Daoy (cell line): ENCODE measurements at places on chromosomes 3 and 15. TPM values are rescaled to one million over a fixed set of nuclear protein-coding genes. Genes with fewer than 3 reads are reported as not detected.

DNA sequence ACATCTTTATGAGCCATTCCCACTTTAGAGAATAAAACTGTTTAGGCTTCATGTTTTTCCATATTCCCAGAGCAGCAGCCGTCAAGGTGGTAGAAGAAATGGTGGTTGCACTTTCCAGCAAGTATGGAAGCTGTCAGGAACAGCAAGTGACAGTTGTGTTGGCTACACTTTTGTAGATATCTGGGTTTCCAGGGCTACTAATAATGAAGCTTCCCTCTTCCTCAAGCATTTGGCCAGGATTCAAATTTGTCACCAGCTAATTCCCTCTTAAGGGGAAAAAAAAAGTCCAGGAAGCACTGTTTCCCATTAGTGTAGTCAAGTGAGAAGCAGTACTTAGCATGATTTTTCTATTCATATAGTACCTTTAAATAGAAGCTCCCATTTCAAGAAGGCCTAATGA lies 252.8 kb downstream of the IGSF11 start:
- DNase-seq: peak; percentile 55

Gene PYGO1
- 3.8 and 9.8 TPM in 2 replicates for total RNA-seq

DNA sequence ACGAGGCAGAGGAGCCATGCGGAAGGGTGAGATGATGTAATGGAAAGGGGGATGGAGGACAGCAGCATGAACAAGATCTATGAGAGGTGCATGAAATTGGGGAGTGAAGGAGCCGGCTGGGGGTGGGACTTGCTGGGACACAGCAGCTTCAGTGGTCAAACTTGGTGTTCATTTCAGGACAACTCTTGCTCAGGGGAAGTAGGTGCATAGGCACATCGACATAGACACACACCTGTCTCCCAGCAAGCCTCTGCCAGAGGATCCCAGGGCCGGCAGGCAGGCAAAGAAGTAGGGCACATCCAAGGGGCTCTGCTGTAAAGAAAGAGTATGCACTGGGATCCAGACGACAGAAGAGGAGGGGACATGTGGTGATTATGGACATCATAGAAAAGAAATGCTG lies 113.1 kb upstream of the NR2E3 start:
- DNase-seq: no peak

Gene WNT5A
- 108 and 109 TPM in 2 replicates for total RNA-seq

Gene FES
- total RNA-seq: 0.36 and 0.46 TPM in 2 replicates

DNA sequence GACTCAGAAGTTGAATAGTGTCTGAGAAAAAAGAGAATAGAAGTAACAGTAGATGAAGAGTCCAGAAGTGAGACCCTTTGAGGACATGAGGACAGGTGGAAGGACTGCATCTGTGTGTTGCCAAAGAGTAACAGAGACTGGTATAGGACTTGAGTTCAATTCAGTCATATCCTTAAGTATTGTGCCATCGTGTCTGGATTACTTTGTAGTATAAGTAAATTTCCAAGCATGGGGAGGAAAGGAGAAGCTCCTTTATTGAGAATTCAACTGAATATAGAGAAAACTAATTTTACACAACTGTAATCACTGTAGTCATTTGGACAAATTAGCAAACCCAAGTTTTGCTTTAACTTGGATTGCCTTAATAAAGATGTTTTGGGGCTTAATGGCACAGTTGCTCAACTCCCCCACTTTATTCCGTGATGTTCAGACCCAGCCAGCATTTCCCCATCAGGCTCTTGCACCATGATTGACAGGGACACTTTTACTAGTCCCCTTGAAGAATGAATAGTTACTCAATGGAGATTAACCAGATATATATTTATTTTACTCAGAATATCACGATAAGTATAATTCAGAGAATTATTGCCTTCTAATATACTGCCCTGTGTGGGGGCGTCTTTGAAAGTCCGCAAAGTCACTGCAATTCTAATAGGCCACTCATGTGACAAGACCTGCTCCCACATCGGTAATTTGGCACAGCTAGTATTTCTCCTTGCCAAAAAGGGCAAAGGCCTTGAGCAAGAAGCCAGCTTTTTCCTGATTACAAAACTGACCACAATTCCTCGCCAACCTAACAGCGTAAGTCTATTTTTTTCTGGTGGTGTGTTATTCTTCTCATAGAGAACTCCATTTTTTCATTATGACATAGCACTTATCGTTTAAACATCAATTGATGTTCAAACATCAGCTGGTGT lies 61.3 kb downstream of the PPARG start:
- DNase-seq: peak; percentile 16

GRCh38 chr3:172098698-172099494 lies 59.5 kb downstream of the FNDC3B start:
- no peak for DNase-seq

- DNase-seq: no peak
These were observed 59.8 kb downstream of the FAM174B start for GRCh38 chr15:92595506-92596381.

DNA sequence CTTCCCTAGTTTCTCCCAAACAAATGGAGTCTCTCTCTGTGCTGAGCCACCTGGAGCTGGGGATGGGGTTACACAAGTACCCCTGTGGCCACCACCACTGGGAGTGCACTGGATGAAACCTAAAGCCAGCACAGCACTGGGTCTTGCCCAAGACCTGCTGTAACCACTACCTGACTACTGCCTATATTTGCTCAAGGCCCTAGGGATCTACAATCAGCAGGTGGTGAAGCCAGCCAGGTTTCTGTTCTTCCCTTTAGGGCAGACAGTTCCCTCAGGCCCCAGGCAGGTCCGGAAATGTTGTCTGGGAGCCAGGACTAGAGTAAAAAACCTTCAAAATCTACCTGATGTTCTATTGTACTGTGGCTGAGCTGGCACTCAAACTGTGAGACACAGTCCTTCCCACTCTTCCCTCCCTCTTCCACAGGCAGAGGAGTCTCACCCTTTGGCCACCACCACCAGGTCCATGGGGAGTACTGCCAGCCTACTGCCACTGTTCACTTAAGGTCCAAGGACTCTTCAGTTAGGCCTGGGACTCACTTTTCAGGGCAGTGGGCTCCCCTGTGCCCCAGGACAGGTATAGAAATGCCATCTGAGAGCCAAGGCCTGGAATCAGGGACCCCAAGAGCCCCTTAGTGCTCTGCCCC lies 23.8 kb downstream of the C3orf20 start:
- no peak for DNase-seq

Gene AEN
- 13.2 and 18.3 TPM in 2 replicates for total RNA-seq

GRCh38 chr15:48924528-48925393 lies 39.0 kb downstream of the SHC4 start:
- DNase-seq: no peak

DNA sequence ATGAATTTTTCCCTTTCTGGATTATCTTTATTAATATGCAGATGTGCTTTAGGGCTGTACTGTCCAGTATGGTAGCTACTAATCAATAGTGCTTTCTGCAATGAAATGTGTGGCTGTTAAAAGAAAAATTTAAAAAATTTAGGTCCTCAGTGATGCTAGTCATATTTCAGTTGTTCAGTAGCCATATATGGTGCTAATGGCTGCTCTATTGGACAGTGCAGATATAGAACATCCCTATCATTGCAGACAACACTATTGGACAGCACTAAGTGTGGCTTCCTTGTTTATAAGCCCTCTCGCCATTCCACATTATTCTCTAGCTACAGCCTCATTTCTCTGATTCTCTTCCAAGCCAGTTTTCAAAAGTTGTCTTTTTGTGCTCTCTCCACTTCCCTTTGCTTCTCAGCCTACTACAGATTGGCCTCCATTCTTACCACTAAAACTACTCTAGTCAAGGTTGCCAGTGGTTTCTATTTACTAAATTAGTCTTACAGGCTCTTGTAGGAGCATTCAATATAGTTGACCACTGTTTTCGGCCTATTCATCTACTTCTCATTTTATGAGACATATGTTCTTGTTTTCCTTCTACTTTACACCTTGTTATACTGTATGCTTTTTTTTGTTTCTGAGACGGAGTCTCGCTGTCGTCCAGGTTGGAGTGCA lies 9.5 kb downstream of the MAPK6 start:
- no peak for DNase-seq

DNA sequence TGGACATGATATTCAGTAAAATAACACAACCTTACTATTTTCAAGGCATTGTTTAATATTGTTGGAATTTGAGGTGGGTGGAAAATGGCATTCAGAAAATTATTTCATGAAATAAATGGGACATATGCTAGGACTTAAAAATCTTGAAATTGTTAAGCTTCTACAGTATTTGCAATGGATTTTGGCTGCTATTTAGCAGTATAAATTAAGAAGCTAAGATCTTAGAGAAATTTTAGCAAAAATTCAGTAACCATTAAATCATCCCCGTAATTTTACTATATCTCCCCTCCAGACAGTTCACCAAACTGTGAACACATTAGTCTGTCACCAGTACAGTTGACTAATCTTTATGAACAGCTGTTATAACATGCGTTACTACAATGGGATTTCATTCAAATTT lies 8.2 kb downstream of the DIPK2A start:
- no peak for DNase-seq

Gene CCNB2
- total RNA-seq: 124 and 128 TPM in 2 replicates

- peak; percentile 87 for DNase-seq
These were observed 54.8 kb upstream of the SPESP1 start for GRCh38 chr15:68875377-68876116.

DNA sequence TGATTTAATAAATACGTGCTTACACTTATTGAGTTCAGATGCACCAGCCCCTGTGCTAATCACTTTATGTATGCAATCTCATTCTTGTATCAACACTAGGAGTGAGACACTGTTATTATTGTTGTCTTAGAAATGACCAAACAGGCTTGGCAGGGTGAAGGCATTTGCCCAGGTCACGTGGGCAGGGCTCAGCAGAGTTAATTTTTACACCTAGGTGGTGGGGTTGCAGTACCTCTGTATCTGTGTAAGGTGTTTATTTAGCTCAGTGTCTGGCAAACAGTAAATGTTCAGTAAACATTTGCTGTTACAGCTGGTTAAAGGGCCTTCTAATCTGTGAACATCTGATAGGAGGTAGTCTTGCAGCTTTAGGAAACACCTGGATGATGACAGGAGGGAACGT lies 200.0 kb downstream of the CACNA2D3 start:
- DNase-seq: no peak

- DNase-seq: no peak
These were observed 202.8 kb upstream of the MRPL3 start for GRCh38 chr3:131705558-131706051.

- DNase-seq: no peak
These were observed 179.3 kb upstream of the MME start for GRCh38 chr3:154900816-154901215.

DNA sequence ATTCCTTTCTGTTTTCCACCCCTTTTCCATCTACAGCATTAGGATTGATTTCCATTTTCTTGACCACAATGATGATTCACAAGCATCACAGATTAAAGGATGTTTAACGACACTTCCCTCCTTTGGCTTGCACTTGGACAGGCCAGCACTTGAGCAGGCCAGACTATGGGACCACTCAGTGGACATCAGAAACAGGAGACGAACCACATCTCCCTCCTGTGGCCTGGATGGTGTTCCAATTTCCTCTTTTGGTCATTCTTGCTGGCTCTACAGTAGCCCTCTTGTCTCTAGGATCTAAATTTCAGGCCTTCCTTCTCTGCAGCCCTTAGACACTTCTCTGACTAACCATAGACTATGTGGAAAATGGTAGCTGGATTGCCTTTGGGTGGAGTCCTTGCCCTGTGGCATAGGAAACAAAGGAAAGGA lies 78.8 kb upstream of the BOC start:
- peak; percentile 62 for DNase-seq

DNA sequence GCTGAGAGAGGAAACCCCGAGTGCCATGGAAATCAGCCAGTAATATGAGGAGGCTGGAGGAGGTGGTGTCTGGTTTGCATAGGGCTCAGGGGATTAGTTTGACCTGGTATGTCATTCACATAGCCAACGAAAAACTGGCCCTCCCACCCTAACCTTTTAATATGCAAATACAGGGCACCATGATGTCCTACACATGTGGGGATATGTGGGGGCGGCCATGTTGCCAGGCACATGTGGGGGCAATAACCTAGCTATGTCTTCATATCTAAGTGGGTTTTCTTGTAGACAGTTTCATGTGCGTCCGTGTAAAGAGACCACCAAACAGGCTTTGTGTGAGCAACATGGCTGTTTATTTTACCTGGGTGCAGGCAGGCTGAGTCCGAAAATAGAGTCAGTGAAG lies 110.1 kb downstream of the MOBP start:
- no peak for DNase-seq

- no peak for DNase-seq
These were observed 42.5 kb upstream of the RFX7 start for GRCh38 chr15:56286213-56286612.

GRCh38 chr3:90062016-90062415 lies 954.6 kb downstream of the EPHA3 start:
- DNase-seq: no peak

Gene TMEM89
- total RNA-seq: not detected in 2 replicates

DNA sequence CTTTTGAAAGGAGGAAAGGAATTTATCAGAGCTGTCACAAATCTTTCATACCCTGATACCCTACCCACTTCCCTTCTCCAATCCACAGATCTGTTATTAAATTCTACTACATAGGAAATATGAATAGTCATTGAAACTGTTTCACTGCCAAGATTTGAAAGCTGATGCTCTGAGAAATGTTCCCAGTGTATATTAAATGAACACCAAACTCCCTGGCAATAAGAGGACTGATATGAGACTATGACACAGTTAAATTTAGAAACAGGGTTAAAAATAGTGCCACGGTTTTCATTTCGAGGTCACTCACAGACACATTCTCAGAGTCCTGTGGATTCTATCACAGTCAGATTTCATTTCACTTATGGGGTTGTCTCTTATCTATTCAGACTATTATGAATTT lies 27.2 kb upstream of the GBE1 start:
- DNase-seq: no peak

- no peak for DNase-seq
These were observed 16.1 kb downstream of the SLC28A2 start for GRCh38 chr15:45268135-45268534.

- DNase-seq: peak; percentile 70
These were observed 104.2 kb upstream of the SLC7A14 start for GRCh38 chr3:170689893-170690660.

GRCh38 chr3:26682406-26682805 lies 59.8 kb downstream of the LRRC3B start:
- no peak for DNase-seq

Gene DUOXA2
- total RNA-seq: 0.15 TPM in 1 of 2 replicates, not detected in the other

Gene TMC3
- not detected in 2 replicates for total RNA-seq

Gene GPR149
- total RNA-seq: not detected in 2 replicates

GRCh38 chr3:67602816-67603215 lies 51.6 kb downstream of the SUCLG2 start:
- no peak for DNase-seq

Gene ZNF774
- total RNA-seq: 0.45 and 1.5 TPM in 2 replicates

- DNase-seq: no peak
These were observed 37.4 kb upstream of the DCP1A start for GRCh38 chr3:53384465-53385423.

- peak; percentile 75 for DNase-seq
These were observed at the start of gene RFTN1 for GRCh38 chr3:16513141-16514020. Gene RFTN1 (minus strand): TSS chr3:16513699. CDS start chr3:16493869, 19,830 bp downstream.

Gene ATG3
- 93.4 and 93.7 TPM in 2 replicates for total RNA-seq
